ENCODE measurements at places on chromosomes 12 and 14. TPM values are rescaled to one million over a fixed set of nuclear protein-coding genes. Genes with fewer than 3 reads are reported as not detected.

NFYB gene
- 34.9 TPM for total RNA-seq

TAPBPL gene
- 3.4 TPM for total RNA-seq

GRCh38 chr12:201361-201760 lies 12.6 kb downstream of the SLC6A12 start:
- no peak for DNase-seq

DCAF5 gene
- 3.9 TPM for total RNA-seq

DNA sequence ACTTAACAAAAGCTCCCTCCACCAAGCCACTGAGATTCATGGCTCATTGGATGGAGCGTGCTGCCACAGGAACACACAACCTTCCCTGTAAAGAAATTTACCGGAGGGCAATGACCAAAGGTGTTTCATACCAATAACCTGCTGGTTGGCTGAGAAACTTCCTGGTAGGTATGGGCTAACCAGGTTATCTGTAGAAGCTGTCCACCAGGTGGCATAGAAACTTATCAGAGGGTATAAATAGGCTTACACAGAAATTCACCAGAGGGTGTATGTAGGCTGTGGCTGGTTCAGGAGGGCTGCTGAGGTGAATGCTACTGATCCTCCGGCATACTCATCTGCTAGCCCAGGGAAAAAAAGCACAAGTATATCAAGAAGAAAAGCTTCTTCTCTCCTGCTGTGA lies 27.1 kb upstream of the MTERF2 start:
- DNase-seq = no peak

IL26 gene
- total RNA-seq = not detected

GRCh38 chr12:122012184-122012583 lies 9.5 kb upstream of the BCL7A start:
- no peak for DNase-seq

GRCh38 chr12:109189291-109189690 lies 72.9 kb downstream of the ACACB start:
- DNase-seq = no peak

C12orf50 gene
- total RNA-seq = not detected

DNA sequence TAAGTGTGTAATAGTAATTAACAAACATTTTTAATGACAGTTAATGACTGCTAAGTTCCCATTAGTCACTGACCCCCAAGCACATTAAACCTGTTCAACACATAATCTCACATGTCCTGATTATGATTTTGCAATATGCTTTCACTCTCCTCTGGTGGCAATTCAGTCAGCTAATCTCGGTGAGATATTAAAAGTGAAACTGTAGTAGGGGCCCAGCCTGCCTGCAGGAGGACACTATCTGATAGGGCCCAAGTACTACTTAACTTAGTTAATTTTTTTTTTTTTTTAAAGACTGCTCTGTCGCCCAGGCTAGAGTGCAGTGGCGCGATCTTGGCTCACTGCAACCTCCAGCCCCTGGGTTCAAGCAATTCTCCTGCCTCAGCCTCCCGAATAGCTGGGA lies 48.8 kb downstream of the CIT start:
- no peak for DNase-seq

GRCh38 chr14:95195031-95195430 lies 37.7 kb upstream of the DICER1 start:
- DNase-seq = no peak
